ENCODE measurements at places on chromosomes 7 and 10.
A peak's percentile ranks its signal among the peaks of the same experiment; 100 is the strongest.

- peak; percentile 58 for DNase-seq
Measured at GRCh38 chr10:69567920-69568319, 5.3 kb downstream of the NEUROG3 start.

DNA sequence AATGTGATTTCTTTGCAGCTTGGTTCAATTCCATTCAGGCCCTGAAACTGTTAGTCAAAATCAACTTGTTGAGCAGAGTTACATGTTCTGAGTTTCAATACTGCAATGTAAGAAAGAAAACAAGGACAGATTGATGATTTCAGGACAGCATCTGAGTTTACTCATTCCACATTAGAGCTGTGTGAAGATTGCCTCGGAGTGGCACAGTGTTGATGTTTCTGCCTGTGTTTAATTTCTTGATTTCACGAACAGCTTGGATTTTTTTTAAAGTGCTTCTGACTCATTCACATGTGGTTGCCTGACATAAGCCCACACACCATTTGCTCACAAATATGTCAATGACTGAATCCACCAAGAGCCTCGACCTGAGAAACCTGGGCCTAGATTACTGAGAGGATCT, 101.2 kb upstream of the PARD3 start:
- DNase-seq, result no peak

GRCh38 chr10:6062101-6062771, at the start of gene IL2RA:
Gene IL2RA, minus strand, starts transcription at chr10:6062367. Its CDS starts 216 bp downstream, at chr10:6062151.
- no peak for DNase-seq

- DNase-seq, result no peak
Measured at GRCh38 chr10:119409906-119410305, 132.6 kb downstream of the RGS10 start.

Data from Calu3 (cell line).